ENCODE measurements at places on chromosomes 5 and 9.

DNA sequence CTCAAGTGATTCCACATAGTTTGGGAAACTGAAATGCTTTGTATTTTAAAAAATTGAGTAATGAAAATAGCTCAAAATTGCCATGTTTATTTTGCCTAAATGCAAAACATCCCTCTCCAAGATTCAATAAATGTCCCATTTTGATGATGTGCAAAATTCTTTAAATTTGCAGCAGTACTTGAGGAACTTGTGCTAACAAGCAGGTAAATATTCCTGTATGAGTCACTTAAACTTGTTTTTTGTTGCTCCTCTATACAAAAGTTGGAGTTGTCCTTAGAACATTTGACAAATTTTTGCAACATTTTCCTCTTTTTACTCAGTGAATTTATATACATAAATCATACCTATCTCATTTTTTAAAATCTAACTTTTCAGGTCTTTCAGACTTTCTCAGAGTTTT is 280.2 kb downstream of the CDH12 start:
- DNase-seq, result no peak

DNA sequence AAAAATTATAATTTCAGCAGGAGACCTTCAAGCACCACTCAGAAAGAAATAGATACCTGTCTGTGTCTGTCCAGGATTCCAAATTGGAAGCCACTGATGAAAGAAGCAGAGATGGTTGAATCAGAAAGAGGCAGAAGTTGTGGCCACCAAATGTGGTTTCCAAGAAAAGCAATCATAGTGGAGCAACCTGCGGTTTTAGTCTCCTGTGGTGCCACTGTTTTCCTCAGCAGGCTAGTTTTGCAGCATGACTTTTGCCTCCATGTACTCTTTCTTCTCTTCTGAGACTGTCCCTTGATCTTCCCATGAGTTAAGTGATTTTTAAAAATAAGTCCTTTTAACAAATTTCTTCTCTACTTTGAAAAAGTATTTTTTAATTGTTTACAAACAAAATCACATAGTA is 535.8 kb downstream of the CYLC2 start:
- no peak for DNase-seq

DNA sequence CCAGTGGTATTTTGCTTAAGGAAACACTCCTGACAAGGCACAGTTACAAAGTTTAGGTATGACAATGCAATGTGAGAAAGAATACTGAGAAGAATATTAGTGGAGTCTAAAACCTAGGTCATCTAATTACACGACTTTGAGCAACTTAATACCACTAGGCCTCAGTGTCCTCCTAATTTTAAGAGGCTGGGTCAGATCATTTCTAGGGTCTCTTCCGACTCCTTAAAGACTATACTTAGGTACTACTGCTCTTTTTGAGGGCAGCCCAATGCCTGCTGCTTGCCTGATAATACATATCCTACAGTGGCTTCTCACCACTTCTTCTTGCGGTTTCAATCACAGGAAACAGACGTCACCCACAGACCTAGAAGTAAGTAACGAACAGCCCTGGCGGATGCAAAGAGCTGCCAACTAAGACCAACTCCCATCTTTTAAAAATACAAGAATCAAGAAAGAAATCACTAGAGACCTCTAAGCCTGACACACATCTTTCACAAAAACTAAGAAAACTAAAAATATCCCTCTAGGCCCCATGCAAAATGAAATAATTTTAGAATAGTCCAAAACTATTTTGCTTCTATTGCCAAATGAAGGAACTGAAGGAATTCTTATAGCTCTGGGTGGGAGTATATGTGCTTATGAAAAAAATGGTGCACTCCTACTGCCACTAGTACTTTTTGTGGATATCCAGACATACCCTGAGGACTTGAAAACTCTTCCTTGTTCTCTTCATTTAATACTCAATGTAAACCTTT is 13.1 kb downstream of the DIAPH1 start:
- no peak for DNase-seq

- DNase-seq, result no peak
Observed at GRCh38 chr9:131656356-131657036, 83.4 kb downstream of the RAPGEF1 start.

- DNase-seq, result no peak
Observed at GRCh38 chr5:1139331-1140170, 27.7 kb upstream of the SLC12A7 start.

DNA sequence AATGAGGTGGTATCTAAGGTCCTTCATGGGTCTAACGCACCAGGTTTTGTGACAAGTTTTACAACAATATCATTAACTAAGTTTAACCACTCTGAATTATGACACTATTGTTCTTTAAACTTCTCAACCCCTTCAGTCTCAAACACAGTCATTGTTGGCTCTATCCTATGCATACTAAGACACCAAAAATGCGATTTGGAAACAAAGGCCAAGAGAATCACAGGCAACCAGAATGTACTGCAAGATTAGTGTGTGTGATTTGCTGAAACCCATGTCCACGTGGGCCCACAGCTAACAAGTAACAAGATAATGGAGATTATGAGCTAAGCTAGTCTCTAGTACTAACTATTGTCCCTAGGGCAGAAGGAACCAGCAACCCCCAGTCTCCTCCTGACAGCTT is 142.2 kb upstream of the RANBP3L start:
- no peak for DNase-seq

DNA sequence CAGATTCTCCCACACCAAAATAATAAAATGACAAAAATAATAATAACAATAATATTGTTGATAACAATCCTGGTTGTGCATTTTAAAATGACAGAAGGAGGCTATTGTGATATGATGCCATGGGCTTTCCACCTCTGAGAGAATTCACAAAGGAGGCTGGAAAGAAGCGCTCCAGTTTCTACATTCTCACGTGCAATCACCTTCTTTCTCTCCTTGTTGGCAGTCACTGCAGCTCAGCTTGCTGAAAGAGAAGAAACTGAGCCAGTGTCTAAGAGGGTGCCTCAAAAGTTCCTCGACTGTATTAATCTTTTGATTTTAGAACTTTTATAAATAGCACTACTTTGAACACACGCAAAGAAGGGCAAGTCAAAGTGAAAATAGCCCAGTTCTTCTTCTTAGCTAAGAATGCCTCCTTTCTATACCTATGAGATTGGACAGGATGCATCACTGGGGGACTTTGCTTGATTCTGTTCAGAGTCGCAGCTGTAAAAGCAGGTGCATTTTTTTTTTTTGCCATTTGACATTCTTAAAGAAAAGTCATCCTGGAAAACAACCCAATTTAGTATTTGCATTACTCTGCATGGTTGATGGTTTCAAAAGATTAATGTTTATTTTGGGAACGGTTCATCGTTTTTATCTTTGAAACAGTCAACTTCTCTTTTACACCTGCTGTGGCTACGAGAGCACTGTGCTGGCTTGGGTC is 12.4 kb upstream of the SUB1 start:
- no peak for DNase-seq

DNA sequence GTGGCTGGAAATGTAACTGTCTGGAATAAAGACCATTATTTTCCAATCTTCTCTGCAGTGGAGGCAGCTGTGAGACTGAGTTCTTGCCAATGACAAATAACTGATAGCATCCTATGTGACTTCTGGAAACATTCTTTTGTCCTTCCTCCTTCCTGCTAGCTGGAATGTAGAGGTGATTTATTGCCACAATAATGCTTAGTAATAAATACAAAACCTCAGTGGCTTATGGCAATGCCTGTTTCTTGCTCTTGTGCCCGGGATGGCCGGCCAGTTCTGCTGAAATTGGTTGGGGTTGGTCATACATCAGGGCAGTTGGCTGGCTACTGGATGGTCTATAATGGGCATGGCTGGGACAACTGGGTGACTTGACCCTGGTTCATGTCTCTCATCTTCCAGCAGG is 12.2 kb upstream of the TEX48 start:
- DNase-seq, result no peak
